CD4-positive, CD25-positive, alpha-beta regulatory T cell (primary cell): ENCODE measurements at places on chromosomes 3 and 15.

GRCh38 chr3:139016430-139017048, 4.2 kb downstream of the PRR23B start:
- H3K36me3 ChIP-seq: no peaks in the 10 kb centered on the region
- no peaks in the 10 kb centered on the region for H3K4me1 ChIP-seq
- DNase-seq: no peak

DNA sequence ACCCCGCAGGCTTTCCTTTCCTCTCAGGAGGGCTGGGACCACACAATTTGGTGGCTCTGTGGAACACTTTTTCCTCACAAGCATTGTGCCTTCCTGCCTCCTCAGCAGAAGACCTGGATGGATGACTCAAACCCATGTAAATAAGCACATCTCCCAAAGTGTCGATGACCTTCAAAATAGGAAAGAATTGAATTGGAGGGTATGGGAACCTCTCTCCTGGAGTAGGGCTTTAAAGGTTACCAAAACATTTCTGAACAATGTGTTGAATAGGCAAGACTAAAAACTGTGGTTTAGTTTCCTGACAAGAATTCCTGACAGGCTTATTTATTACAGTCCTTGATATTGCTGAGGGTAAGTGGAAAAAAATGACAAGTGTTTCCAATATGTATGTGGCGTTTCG, 118.2 kb downstream of the ALDH1A2 start:
- DNase-seq: no peak
- no peaks in the 10 kb centered on the region for H3K4me1 ChIP-seq
- no peaks in the 10 kb centered on the region for H3K36me3 ChIP-seq
- no peak overlapping the region for H3K27ac ChIP-seq
- H3K4me3 ChIP-seq: no peak overlapping the region

GRCh38 chr3:170473358-170473757, 54.7 kb downstream of the CLDN11 start:
- H3K27me3 ChIP-seq: peaks cover 9% of the 10 kb centered on the region
- H3K4me1 ChIP-seq: no peaks in the 10 kb centered on the region
- DNase-seq: no peak

DNA sequence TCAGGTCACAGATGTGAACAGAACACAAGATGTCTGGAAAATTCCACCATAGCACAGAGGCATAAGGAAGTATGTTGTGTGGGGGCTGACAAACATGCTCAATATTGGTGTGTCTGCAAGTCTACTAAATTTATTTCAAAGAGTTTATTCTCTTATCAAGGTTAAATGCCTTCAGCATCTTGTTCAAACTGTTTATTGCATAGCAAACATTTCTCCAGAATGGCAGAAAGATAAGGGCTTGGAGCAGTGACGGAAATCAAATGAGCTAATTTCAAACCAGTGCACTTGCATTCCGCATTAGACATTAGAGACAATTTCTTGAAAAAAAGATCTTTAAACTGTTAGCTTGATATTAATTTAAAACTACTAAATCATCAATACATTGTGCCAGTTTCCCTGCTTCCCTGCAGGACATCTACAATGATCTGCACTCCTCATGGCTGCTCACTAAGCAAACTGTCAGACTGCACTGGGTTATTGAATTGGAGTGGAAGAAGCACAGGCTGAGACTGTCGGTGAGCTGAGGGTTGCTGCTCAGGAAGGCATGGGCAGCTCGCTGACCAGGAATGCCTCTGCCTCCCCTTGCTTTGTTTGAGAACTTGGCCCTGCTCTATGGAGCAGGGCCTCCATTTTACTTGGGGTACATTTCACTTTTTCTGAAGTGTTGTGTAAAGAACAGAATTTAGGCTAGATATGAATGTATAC, 89.4 kb downstream of the KCNAB1 start:
- no peak for DNase-seq
- no peak overlapping the region for H3K27ac ChIP-seq
- H3K27me3 ChIP-seq: peaks cover 5% of the 10 kb centered on the region
- H3K4me3 ChIP-seq: no peak overlapping the region

GRCh38 chr3:117567906-117568305, 858.3 kb downstream of the TUSC7 start:
- no peaks in the 10 kb centered on the region for H3K36me3 ChIP-seq
- no peak for DNase-seq
- no peak overlapping the region for H3K4me3 ChIP-seq
- no peak overlapping the region for H3K27ac ChIP-seq
- no peaks in the 10 kb centered on the region for H3K4me1 ChIP-seq

DNA sequence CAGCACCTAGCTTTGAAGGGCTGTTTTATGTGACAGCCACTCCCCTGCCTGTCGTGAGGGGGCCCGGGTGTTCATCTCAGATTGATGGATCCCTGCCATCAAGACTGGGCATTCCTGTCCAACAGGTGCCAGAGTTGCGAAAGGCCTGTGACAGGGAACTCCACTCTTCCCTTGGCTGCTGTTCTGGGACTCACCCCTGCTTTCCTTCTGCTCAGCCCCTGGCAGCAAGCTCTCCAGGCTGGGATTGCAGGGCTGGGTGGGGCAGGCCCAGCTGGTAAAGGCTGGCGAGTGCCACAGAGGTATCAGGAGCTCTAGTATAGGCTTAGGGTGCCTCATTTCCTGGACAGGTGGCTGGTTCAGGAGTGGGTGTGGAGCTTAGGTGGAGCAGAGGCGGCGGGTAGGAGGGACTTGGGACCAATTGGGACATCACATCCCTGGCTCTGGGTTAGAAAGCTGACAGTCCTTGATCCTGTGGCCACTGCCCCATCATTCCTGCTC, at the start of gene PLA2G4B:
Gene PLA2G4B (plus strand): TSS at position 448 of the 498 bp plus-strand sequence. CDS start 67 bp downstream, outside the sequence.
- H3K27me3 ChIP-seq: no peaks in the 10 kb centered on the region
- DNase-seq: no peak
- no peak within 1 kb of the TSS for H3K27ac ChIP-seq
- no peak within 1 kb of the TSS for H3K4me3 ChIP-seq
- H3K36me3 ChIP-seq: peaks cover 14% of the 10 kb centered on the region
- H3K4me1 ChIP-seq: no peaks in the 10 kb centered on the region

DNA sequence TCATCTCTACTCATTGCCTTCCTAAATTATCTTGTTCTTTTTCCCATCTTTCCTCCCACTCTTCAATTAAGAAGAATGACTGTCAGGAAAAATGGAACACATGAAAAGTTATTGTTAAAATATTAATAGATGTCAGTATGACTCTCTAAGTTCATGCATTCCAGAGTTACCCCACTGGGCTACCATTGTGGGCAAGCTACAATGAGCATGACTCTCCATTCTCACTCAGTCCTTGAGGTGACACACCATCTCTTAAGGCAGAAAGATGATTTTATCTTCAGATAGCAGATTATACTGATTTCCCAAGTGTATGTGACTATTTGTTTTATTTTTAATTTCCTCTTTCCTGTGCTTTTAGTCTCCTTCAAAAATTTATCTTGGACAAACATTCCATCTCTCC, 144.3 kb downstream of the ALCAM start:
- H3K27ac ChIP-seq: no peak overlapping the region
- H3K4me3 ChIP-seq: no peak overlapping the region
- no peak for DNase-seq
- H3K36me3 ChIP-seq: no peaks in the 10 kb centered on the region
- no peaks in the 10 kb centered on the region for H3K27me3 ChIP-seq

- H3K4me1 ChIP-seq: no peaks in the 10 kb centered on the region
- H3K27me3 ChIP-seq: no peaks in the 10 kb centered on the region
- no peak overlapping the region for H3K4me3 ChIP-seq
- no peak overlapping the region for H3K27ac ChIP-seq
- no peaks in the 10 kb centered on the region for H3K36me3 ChIP-seq
Observed at GRCh38 chr3:191944835-191945234, 483.9 kb downstream of the PYDC2 start.

DNA sequence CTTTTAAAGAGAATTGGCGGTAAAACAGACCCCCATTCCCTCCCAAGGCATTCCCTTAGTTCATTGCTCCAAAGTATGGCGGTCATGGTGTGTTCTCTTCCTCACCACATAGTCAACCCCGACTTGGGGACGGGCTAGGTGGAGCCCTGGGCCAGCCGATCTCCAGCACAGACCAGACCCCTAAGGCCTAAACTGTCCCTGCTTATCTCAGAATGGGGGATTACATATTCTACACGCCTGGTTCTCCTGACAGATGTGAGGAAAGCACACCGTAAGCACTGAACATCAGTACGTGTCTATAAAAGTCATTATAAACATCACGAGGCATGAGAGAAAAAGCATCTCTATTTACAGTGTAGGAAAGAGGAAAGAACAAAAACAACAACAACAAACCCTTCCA, 244.5 kb upstream of the STT3B start:
- no peak overlapping the region for H3K27ac ChIP-seq
- no peak overlapping the region for H3K4me3 ChIP-seq
- no peaks in the 10 kb centered on the region for H3K27me3 ChIP-seq
- no peaks in the 10 kb centered on the region for H3K36me3 ChIP-seq
- H3K4me1 ChIP-seq: no peaks in the 10 kb centered on the region

DNA sequence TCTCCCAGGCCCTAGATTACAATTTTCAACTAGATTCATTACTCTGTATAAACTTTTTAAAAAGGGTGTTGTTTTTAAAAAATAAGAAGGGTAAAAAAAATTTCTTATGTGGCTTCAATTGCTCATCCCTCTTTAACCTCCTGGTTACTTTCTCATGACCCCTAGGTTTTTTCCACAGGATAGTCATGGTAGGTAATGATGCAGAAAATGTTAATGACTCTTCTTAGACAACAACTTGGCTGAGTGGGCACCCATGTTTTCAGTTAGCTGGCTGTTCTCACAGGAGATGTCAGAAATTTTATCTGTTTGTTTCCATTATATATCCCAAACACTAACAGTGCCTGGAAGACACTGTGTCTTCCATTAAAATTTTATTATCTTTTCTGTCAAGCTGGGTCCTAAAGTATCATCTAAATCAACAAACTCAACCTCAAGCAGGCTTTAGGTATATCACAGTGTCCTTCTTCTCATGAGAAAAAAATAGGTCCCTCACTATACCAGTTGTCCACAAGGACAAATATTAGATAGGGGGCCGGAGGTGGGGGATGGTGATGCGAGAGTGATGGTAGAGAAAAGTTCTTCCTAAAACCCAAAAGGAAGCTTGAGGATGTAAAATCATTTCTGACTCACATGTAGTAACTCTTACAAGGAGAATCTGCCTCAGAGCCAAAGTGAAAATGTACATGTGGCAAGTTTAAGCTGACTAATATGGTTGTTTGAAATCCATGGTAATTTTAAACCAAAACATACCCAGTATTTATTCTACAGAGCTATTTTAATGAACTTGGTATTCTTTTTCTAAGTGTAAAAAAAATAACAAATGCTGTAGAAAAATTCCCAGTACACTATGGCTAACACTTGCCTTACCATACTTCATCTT, 43.3 kb downstream of the PLOD2 start:
- no peak for DNase-seq
- H3K27ac ChIP-seq: no peak overlapping the region
- no peaks in the 10 kb centered on the region for H3K27me3 ChIP-seq

DNA sequence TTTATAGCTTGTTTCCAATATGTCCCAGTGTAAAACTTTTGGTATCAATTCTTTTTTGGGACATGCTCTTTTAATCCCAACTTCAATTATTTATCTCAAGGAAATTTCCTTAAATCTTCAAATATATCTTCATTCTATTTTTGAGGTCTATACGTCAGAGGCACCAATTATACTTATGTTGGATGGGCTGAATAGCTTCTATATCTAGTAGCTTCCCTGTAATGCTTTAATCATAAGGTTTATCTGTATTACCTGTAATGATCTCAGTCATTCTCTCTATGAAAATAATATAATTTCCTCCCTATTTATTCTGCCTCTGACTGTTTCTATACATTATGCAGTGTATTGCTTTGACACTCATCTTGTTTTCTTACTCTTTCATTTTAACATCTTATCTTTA, 29.9 kb upstream of the MCCC1 start:
- no peak overlapping the region for H3K4me3 ChIP-seq
- H3K36me3 ChIP-seq: no peaks in the 10 kb centered on the region
- H3K4me1 ChIP-seq: no peaks in the 10 kb centered on the region
- no peak overlapping the region for H3K27ac ChIP-seq

DNA sequence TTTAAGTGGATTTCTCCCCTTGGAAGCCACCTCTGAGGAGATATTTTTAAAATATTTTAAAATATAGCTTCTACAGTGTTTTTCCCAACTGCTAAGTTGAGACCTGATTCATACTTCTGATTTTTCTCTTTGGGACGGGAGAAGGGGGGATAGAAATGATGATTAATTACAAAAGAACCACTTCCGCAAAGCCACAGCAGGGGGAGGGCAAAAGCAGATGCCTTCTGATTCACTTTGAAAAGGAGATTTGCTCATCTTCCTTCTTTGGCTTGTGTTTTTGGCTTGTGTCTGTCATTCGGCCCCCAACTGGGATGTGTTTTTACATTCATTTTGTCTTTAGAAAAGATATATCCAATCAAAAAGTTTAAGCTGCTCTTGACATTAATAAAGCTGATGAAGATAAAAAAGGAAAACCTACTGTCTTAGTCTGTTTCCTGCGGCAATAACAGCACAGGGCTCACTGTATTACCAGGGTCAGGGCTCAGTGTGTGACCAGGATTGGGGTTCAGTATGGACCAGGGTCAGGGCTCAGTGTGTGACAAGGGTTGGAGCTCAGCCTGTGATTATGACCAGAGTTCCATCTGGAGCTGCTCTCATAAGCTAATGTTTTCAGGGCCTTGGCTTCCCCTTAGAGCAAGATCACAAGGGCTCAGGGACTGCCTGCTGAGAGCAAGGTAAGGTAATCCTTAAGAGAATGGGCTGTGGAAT, 223.2 kb downstream of the MTHFS start:
- DNase-seq: no peak
- H3K27ac ChIP-seq: no peak overlapping the region
- peaks cover 3% of the 10 kb centered on the region for H3K27me3 ChIP-seq
- H3K4me1 ChIP-seq: no peaks in the 10 kb centered on the region
- H3K36me3 ChIP-seq: no peaks in the 10 kb centered on the region

DNA sequence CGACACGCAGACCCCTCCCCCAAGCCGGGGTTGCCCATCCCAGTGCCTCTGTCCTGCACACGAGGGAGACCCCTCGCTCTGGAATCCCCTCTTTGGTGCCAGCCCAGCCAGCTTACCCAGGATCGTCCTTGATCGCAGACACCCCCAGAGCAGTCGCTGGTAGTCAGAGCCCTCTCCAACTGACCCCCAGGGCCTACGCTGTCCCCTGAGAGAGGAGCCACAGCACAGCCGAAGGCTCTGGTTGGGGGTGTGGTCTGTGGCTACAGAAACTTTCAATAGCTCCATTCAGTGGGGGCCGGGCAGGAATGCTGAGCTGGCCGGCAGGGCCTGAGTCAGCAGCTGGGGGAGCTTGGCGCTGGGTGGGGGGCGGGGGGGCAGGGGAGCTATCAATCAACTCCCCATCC, at the start of gene LCTL:
Gene LCTL (minus strand): TSS at position 258 of the 404 bp plus-strand sequence. CDS start 633 bp downstream, outside the sequence.
- no peaks in the 10 kb centered on the region for H3K36me3 ChIP-seq
- no peak within 1 kb of the TSS for H3K27ac ChIP-seq
- H3K4me1 ChIP-seq: no peaks in the 10 kb centered on the region
- no peaks in the 10 kb centered on the region for H3K27me3 ChIP-seq
